ENCODE measurements at places on chromosomes 1 and 21.

DNA sequence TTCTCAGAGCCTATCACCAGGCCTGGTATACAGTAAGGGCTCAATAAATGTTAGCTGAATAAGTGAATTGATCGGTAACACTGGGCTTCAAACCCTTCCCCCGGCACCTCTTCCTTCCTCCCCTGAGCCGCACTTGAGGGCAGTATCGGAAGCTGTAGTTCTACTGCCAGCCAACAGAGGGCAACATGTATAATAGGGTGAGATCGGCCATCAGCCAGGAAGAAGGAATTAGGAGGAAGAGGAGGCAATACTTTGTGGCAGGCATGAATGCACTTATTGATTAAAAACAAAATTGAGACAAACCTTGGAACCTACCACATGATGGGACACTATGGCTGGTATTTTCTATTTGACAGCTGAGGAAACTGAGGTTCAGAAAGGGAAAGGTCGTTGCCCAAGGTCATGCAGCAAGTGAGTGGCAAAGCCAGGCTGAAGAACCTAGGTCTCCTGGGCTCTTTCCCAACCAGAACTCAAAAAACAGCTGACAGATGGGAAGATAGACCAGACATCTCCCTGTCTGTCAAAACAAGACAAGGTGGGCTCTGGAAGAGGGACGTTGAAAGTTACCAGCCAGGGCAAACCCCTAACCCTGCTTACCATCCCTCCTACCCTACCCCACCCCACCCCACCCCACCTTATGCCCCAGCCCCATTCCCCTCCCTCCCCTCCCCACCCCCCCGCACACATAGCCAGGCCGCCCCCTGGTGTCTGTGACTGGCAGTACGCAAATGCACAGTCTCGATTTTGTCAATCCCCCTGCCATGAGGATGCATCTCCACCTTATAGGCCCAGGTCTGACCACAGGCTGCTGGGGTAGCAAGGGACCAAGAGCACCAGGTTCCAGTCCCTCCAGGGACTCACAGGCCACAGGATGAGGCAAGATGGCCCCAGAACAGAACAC lies 107.3 kb upstream of the RUNX3 start:
- peak; percentile 87 for DNase-seq

- DNase-seq = no peak
Measured at GRCh38 chr1:240539769-240540414, 72.1 kb downstream of the GREM2 start.

DNA sequence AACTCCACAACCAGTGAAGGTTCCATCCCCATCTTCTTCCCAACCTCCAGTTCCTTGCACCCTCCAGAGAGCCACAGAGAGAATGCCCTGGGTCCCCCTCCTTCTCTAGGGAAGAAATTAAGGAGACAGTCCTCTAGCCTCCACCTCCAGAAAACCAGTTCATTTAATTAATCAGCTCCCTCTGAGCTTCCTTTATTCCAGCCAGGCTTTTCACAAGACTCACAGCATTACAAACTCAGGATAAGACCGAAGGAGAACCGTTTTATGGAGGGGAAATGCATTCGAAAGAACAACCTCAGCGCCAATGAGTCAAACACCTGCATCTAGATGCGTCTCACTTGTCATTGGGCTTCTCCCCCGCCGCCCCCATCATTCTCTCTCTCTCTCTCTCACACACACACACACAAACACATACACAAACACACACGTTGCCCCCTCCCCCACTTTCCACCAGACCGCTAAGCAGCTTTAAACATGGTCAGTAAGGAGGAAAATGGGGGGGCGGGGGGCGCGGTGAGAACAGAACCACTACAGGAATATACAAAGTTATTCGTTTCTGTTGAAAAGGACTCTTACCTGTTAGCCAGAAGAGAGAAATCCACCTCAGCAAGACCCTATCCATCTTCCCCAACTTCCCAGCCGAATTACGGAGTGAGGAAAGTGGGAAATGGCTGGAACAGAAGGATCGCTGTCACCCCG lies 544 bp downstream of the ILDR2 start:
- DNase-seq = peak; percentile 63

DNA sequence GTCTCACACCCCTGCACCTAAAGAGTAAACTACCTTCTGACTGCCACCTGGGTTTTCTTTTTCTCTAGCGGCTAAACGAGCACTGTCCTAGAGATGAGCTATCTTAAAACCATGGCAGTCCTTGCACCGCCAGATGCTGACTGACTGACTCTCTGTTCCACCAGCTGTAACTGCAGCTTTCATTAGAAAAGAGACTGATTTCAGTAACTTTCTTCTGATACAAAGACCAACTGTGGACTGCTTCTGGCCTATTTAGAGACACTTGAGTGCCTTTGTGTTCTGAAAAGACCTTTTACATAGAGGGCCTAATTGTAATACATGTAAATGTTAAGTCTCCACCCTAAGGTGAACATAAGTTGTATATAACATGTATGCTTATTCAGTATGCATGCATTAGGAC lies 152.5 kb downstream of the DISC1 start:
- no peak for DNase-seq

GRCh38 chr21:36973986-36974850 lies 7.7 kb upstream of the HLCS start:
- DNase-seq = no peak

DNA sequence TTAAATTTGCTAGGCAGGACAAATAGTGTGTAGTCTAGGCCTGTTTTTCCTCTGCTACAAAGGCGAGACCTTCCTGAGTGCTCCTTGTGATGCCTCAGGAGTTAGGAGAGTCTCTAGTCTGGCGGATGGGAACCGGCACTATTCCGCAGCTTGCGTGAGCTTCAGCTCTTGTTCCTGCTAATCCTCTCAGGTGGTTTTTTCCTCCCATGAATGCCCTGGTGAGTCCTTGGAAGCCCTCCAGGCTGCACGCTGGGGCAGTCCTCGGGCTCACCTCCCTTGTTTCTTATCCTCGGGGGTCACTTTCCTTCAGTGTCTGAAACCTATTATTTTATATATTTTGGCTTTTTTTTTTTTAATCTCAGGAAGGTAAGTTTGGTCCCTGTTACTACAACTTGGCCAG lies 28.2 kb downstream of the UTS2 start:
- no peak for DNase-seq

DNA sequence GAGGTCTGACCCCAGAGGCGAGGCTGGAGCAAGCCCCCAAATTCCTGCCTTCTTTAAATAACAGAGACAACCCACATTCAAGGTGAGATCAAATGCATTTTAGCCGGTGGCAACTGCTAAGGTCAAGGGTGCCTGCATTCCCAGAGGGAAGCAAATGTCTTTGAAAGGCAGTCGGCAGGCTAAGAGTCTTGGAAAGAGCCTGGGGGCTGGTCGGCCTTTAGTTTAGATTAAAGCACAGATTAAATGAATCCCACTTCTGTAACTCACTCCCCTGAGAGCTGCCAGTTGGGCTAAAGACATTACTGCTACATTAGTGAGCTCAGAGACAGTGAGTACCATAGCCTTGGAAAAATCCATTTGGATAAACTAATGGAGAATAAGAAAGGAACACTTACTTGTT lies 59.2 kb downstream of the HTR6 start:
- no peak for DNase-seq

DNA sequence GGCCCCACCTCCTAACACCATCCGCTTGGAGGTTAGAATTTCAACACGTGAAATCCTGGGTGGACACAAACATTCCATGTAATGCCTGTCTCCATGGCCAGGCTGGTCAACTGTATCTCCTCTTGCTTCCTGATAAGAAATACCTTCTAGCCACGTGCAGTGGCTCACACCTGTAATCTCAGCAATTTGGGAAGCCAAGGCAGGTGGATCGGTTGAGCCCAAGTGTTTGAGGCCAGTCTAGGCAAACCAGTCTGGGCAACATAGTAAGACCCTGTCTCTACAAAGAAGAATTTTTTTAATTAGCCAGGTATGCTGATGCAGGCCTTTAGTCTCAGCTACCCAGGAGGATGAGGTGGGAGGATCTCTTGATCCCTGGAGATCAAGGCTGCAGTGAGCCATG lies 58.3 kb upstream of the GALNT2 start:
- no peak for DNase-seq

GRCh38 chr1:21563971-21564370 lies 54.7 kb downstream of the ALPL start:
- no peak for DNase-seq

DNA sequence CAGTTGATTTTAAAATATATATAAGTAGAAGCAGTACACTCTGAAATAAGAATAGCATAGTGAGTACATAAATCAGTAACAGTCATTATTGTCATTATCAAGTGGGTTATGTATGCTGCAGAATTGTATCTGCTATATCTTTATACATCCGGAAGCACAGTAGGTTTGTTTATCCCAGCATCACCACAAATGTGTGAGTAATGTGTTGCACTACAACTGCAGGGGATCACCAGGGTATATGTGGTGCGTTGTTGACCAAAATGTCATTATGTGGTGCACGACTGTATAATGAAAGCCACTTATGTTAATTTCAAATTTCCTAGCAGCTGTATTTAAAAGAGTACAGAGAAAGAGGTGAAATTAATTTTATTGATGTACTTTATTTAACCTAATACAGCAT lies 87.7 kb upstream of the GADD45A start:
- DNase-seq = no peak
